ENCODE measurements at places on chromosomes 6 and 20.

- peaks cover 19% of the 10 kb centered on the region for H3K27me3 ChIP-seq
- no peaks in the 10 kb centered on the region for H3K4me1 ChIP-seq
- H3K36me3 ChIP-seq: no peaks in the 10 kb centered on the region
Observed at GRCh38 chr20:57047281-57048026, 219.0 kb downstream of the BMP7 start.

- H3K27ac ChIP-seq: peak overlapping the region; percentile 99
- DNase-seq: peak; percentile 57
- H3K27me3 ChIP-seq: no peaks in the 10 kb centered on the region
- H3K4me3 ChIP-seq: peak overlapping the region; percentile 91
- no peaks in the 10 kb centered on the region for H3K36me3 ChIP-seq
Observed at GRCh38 chr6:33343953-33344611, 26.5 kb upstream of the ZBTB22 start.

- H3K4me3 ChIP-seq: no peak overlapping the region
- H3K4me1 ChIP-seq: no peaks in the 10 kb centered on the region
- H3K27me3 ChIP-seq: peaks cover 17% of the 10 kb centered on the region
- DNase-seq: no peak
- no peak overlapping the region for H3K27ac ChIP-seq
Observed at GRCh38 chr6:79842376-79843040, 104.8 kb downstream of the ELOVL4 start.

GRCh38 chr6:49721297-49721696 is 8.0 kb upstream of the CRISP2 start:
- no peaks in the 10 kb centered on the region for H3K27me3 ChIP-seq
- H3K4me1 ChIP-seq: no peaks in the 10 kb centered on the region
- no peak overlapping the region for H3K4me3 ChIP-seq
- DNase-seq: no peak
- H3K36me3 ChIP-seq: no peaks in the 10 kb centered on the region

DNA sequence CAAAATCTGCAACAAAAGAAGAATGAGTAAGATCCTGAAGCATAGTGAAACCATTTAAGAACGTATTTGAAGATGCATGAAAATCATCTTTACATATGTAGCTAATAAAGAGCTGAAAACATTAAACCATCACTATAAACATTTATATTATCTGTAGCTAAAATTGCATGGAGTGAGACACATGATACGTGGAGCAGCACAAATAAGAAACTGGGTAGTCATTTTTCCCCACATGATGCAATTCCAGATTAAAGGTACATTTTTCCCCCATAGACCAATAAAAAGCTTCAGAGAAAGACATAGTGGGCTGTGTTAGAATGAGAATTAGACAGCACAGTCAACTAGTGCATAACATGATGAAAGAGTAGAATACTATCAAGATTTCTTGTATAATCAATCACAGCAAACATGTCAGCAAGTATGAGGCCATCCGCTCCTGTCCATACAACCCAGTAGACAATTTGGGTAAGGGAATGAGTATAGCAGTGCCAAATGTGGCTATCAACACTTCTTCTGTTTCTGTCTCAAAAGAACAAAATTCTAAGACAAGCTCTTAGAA is 67.0 kb downstream of the RSPO3 start:
- H3K27me3 ChIP-seq: peaks cover 22% of the 10 kb centered on the region
- H3K4me1 ChIP-seq: peaks cover 3% of the 10 kb centered on the region
- H3K36me3 ChIP-seq: no peaks in the 10 kb centered on the region
- no peak for DNase-seq

DNA sequence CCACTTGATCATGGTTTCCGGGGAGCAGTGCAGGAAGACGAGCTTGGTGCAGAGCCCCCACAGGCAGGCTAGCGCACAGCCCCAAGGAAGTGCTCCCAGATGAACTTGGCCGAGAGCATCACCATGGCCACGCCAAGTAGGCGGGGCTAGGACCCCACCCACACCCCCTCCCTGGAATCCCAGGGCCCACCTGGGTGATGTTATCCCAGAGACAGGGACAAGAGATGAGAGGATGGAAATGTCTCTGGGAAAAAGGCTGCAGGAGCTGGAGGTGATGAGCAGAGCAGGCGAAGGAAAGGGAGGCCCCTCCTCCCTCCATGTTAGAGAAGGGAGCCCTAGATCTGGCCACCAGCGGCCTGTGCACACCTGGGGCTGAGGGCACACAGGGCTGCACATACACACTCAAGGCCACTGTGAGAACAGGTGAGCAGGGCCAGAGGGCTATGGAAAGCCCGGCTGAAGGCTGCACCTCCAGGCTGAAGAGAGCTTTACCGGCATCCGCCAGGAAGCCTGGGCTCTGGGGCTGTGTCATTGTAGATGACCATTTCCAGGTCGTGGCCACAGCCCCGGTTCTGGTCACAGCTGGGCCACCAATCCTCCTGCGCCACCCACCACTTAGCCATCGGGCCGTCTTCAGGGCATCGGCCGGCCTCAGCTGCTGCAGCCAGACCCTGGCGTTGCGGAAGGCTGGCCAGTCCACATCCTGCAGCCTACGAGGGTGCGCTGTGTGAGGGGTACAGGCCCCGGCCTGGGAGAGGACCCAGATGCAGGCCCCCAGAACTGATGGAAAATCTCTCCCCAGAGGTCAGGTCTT is 24.9 kb downstream of the NPEPL1 start:
- H3K27me3 ChIP-seq: peaks cover 18% of the 10 kb centered on the region
- no peak overlapping the region for H3K4me3 ChIP-seq
- no peak overlapping the region for H3K27ac ChIP-seq
- peaks cover 4% of the 10 kb centered on the region for H3K36me3 ChIP-seq
- peaks cover 3% of the 10 kb centered on the region for H3K4me1 ChIP-seq
- DNase-seq: no peak

GRCh38 chr6:42128460-42129359 is 13.7 kb downstream of the C6orf132 start:
- no peaks in the 10 kb centered on the region for H3K4me1 ChIP-seq
- H3K27ac ChIP-seq: no peak overlapping the region
- peaks cover 11% of the 10 kb centered on the region for H3K27me3 ChIP-seq

DNA sequence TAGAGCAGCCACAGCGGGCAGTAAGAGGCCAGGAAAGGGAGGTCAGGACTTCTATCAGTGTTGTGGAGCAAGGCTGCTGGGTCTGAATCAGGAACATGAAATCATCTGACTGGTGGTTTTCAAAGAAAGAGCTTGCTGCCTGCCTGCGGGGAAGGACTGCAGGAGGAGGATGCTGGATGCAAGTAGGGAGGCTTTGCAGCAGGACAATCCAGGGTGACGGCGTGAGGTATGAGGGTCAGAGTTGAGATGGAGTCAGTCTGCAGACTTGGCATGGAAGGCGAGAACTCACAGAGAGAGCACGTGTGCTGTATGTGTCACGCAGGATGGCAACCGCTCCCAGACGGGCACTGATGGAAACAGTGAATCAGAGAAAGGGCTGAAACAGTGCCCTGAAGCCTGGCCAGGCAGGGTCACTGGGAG is 59.2 kb upstream of the CD93 start:
- no peak for DNase-seq
- no peak overlapping the region for H3K4me3 ChIP-seq
- H3K36me3 ChIP-seq: peaks cover 4% of the 10 kb centered on the region
- H3K27ac ChIP-seq: no peak overlapping the region

GRCh38 chr6:110357664-110358552 is at the start of gene METTL24:
METTL24 (minus strand) TSS chr6:110358349; CDS start chr6:110358272, 77 bp downstream.
- H3K4me3 ChIP-seq: peak within 1 kb of the TSS; percentile 87
- no peak within 1 kb of the TSS for H3K27ac ChIP-seq
- peaks cover 85% of the 10 kb centered on the region for H3K27me3 ChIP-seq
- DNase-seq: no peak
- H3K4me1 ChIP-seq: peaks cover 9% of the 10 kb centered on the region

DNA sequence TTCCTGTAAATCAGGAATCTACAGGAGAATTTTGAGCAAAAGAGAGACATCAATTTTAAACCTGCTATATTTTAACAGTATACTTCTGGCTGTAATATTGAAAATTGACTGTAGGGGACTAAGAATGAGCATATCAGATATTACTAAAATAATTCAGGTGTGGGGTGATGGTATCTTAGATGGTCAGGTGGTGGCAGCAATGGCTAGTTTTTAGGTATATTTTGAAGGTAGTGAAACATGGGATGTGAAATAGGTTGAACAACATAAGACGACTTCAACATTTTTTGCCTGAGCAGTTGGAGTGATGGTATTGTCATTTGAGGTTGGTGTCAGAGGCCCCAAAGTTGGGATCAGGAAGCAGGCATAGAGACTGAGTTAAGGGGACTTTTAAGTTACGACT is 32.1 kb downstream of the FAM83B start:
- no peak for DNase-seq
- H3K4me1 ChIP-seq: no peaks in the 10 kb centered on the region
- H3K4me3 ChIP-seq: no peak overlapping the region
- no peaks in the 10 kb centered on the region for H3K27me3 ChIP-seq

DNA sequence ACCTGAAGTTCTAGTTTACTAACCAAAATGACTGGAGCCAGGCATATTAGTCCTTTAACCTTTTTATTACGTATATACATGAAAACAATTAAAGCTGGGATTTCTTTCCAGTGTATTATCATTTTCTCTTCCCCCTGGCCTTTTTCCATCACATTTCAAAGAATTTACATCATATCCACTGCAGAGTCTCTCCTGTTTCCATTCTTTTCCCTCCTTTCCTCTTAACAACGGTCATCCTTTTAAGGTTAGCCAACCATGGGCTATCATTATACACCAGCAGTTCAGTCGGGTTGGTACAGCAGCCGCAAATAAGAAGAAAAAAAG is 104.6 kb downstream of the TFAP2A start:
- H3K36me3 ChIP-seq: no peaks in the 10 kb centered on the region
- no peak overlapping the region for H3K4me3 ChIP-seq
- H3K4me1 ChIP-seq: no peaks in the 10 kb centered on the region
- no peak for DNase-seq
- no peak overlapping the region for H3K27ac ChIP-seq
- H3K27me3 ChIP-seq: peaks cover 11% of the 10 kb centered on the region

DNA sequence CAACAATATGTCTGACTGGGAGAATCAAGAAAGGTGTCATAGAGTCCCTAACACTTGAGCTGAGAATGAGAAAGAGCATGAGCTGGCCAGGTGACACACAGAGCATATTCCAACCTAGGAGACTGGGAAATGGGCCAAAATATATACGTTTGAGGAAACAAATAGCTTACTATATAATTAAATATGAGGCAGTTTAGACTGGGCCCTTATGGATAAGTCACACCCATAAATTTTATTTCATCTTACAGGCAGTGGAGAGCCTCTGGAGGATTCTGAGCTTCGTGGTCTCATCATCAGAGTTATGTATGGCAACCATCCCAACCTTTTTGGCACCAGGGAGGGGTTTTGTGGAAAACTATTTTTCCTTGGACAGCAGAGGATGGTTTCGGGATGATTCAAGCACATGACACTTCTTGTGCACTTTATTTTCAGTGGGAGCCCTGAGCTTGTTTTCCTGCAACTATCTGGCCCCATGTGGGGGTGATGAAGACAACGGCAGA is 12.9 kb upstream of the NQO2 start:
- H3K36me3 ChIP-seq: peaks cover 5% of the 10 kb centered on the region
- H3K27ac ChIP-seq: peak overlapping the region; percentile 97
- peak overlapping the region; percentile 52 for H3K4me3 ChIP-seq
- peaks cover 9% of the 10 kb centered on the region for H3K27me3 ChIP-seq
- peaks cover 23% of the 10 kb centered on the region for H3K4me1 ChIP-seq

GRCh38 chr20:16366529-16366928 is 206.7 kb downstream of the KIF16B start:
- no peaks in the 10 kb centered on the region for H3K27me3 ChIP-seq
- no peak overlapping the region for H3K4me3 ChIP-seq
- no peak overlapping the region for H3K27ac ChIP-seq
- no peaks in the 10 kb centered on the region for H3K4me1 ChIP-seq
- DNase-seq: no peak

- H3K27me3 ChIP-seq: no peaks in the 10 kb centered on the region
- H3K4me1 ChIP-seq: peaks cover 26% of the 10 kb centered on the region
- no peak overlapping the region for H3K4me3 ChIP-seq
- no peak for DNase-seq
- peaks cover 4% of the 10 kb centered on the region for H3K36me3 ChIP-seq
Observed at GRCh38 chr6:15362274-15363160, 116.6 kb downstream of the JARID2 start.

GRCh38 chr6:1055015-1055921 is 256.6 kb upstream of the FOXQ1 start:
- peaks cover 11% of the 10 kb centered on the region for H3K27me3 ChIP-seq
- no peak overlapping the region for H3K27ac ChIP-seq
- DNase-seq: no peak
- no peak overlapping the region for H3K4me3 ChIP-seq
- no peaks in the 10 kb centered on the region for H3K36me3 ChIP-seq
- peaks cover 2% of the 10 kb centered on the region for H3K4me1 ChIP-seq

DNA sequence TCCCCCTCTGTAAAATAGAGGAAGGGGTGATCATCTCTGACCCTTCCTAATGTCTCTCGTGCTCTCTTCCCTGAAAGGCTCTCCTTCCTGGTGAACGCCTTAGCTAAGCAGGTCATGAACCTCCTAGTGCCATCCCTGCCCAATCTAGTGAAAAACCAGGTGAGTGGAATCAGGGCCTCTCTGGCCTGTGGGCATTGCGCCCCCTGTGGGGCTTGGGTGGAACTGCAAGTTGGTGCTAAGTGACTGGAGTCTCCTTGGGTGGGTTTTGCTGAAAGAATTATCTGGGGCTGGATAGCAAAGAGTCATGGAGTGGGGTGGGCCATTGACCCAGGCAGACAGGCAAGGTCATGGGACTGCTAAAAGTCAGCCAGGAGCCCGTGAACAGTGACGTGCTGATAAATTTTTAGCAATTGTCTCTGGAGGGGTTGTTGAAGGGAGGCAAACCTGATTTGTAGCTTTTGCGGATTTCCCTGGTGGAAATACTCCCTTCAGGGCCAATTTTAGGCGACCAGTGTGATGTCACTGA is 8.9 kb downstream of the BPIFB1 start:
- H3K36me3 ChIP-seq: no peaks in the 10 kb centered on the region
- H3K27ac ChIP-seq: no peak overlapping the region
- H3K27me3 ChIP-seq: peaks cover 29% of the 10 kb centered on the region
- H3K4me1 ChIP-seq: peaks cover 11% of the 10 kb centered on the region
- H3K4me3 ChIP-seq: no peak overlapping the region

- H3K27ac ChIP-seq: no peak overlapping the region
- no peaks in the 10 kb centered on the region for H3K36me3 ChIP-seq
- no peak for DNase-seq
Observed at GRCh38 chr6:16097382-16098171, 31.3 kb upstream of the MYLIP start.

DNA sequence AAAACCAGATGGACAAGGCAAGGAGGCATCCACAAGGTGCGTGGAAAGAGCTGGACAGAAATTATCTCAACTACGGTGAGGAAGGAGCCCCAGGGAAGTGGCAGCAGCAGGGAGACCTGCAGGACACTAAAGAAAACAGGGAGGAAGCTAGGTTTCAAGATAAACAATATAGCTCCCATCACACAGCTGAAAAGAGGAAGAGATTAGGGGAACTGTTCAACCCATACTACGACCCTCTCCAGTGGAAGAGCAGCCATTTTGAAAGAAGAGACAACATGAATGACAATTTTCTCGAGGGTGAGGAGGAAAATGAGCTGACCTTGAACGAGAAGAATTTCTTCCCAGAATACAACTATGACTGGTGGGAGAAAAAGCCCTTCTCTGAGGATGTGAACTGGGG is 26.8 kb downstream of the TRMT6 start:
- no peak overlapping the region for H3K27ac ChIP-seq
- peaks cover 23% of the 10 kb centered on the region for H3K27me3 ChIP-seq
- no peak for DNase-seq
- peaks cover 11% of the 10 kb centered on the region for H3K4me1 ChIP-seq
- peaks cover 2% of the 10 kb centered on the region for H3K36me3 ChIP-seq
